Coronary artery (tissue), 2 donors: ENCODE measurements at places on chromosomes 5 and 9.

DNA sequence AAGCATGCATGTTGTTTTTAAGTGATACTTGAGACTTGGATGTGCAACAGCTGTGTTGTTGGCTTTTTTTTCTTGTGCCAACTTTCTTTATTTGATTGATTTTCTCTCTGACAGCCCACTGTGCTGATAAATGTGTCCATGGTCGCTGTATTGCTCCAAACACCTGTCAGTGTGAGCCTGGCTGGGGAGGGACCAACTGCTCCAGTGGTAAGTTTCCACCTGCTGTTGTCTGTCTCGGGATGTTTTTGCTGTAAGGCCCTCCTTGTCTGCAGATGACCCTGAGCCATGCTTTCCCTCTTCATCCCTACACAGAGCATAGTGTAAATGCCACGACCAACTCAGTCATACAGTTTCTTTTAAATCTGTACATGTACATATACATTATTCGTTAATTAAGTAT lies 79.2 kb downstream of the MEGF10 start:
- DNase-seq, result no peak

- DNase-seq, result no peak
Measured at GRCh38 chr9:113738893-113739604, 137.1 kb upstream of the ZNF618 start.

GRCh38 chr9:110669433-110669832 lies 842 bp downstream of the MUSK start:
- DNase-seq, result no peak

DNA sequence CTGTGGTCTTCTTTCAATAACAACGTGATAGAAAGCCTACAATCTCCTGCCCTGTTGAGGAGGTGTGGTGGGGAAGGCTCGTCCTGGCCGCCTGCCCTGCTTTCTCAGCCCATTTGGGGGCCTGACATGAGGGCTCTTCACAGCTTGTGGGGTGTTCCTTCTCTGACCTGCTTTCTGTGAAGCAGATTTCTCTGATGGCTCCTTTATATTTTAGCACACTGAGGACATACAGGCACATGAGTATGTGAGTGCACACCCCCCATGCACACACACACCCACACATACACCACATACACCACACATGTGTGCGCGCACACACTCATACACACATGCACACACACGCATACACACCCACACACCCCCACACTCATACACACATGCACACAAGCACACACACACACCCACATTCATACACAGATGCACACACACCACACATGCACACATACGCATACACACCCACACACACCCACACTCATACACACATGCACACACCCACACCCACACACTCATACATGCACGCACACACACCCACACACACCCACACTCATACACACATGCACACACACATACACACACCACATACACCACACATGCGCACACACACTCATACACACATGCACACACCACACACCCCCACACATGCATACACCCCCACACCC lies 117.5 kb downstream of the COL5A1 start:
- no peak for DNase-seq

DNA sequence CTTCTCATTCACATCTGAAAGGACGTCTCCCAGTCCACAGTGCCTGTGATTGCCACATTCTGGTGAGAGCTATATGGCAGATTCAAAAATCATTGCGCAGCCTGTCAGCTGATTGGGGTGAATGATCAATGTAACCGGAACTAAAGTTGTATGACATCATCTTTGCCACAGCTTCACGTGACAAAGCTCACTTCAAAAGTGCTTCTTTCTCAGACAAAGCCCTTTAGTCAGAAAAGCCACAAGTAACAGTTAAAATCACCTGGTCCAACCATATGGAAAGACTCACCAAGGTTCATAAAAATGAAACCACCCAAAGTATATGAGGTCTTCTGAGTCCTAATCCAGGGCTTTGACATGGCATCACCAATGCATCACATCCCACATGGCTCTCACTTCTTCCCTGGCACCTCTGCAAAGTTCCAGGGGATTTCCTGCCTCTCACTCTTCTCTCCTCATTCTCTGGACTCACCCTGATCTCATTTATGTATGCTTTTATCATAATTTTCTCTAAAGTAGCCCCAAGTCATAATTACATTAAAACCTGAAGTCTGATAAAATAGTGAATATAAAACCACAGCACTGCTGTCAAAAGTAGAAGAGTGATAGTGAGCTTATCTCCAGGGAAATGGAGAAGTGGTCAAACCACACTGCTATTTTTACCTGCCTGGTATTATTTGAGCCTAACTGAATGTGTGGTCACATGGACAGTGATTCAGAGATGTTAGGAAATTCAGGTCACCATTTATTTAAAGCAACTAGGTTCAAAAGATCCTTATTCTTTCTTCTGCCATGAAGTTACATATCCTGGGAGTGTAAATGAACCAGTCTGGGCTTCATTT lies 193.1 kb upstream of the PTGER4 start:
- no peak for DNase-seq

DNA sequence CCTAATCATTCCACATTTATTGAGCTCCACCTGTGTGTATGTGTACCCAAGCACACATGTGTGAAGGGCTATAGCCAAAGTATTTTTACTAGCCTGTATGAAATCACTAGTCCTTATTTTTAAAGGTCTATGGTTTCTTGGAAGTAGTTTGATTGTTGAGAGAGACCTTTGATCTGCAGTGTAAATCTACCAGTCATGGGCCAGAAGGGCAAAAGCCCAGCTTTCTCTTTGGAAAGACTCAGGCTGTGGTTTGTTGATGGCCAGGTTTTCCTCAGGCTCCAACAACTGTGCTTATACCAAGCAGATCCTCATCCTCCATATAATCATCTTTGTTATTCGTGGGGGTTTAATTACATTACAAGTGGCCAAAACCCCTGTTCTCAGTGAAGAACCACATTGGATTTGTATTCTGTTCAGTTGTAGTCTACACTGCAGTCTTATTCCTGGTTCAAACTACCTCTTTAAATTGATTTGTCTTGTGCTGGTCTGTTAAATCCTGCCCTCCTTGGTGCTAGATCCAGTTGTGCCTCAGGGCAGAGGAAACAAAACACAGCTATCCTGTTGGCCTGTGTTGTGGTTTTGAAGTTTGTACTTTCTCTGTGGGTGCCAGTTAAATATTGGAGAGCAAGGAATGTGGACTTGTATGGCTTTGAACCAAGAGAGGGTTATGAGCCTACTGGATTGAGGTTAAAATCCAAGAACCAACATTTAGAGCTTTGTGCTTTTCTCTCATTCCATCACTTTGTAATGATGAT lies 13.3 kb downstream of the CDC26 start:
- no peak for DNase-seq

GRCh38 chr5:160420331-160420610 lies 1.4 kb upstream of the PTTG1 start:
- DNase-seq, result no peak

- no peak for DNase-seq
Measured at GRCh38 chr9:123343443-123344191, 12.4 kb upstream of the CRB2 start.

DNA sequence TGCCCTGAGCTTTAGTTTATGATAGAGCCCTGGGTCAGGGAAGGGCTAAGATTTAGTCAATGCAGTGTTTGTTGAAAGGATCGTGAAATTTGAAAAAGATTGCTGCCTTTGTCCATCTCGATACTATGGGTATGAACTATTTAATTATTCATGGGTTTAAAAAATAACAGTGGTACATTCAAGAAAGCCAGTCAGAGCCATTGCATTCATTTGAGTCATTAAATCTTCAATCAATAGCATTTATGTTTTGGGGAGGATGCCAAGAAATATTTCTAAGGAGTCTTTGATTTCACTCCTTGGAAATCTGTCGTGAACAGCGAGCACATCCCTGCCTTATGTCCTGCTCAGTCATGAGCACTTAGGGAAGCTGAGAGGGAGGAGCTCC lies 54.4 kb upstream of the LRRTM2 start:
- no peak for DNase-seq

- no peak for DNase-seq
Measured at GRCh38 chr5:173858670-173859407, 29.3 kb upstream of the CPEB4 start.
